ENCODE measurements at places on chromosomes 2 and 18.

- no peak for DNase-seq
These were observed 302.8 kb downstream of the PTGR3 start for GRCh38 chr18:74906184-74906583.

- DNase-seq = no peak
These were observed 112.3 kb downstream of the GALNT1 start for GRCh38 chr18:35693829-35694228.

GRCh38 chr2:63853527-63854310 is 12.0 kb downstream of the UGP2 start:
- DNase-seq = no peak

DNA sequence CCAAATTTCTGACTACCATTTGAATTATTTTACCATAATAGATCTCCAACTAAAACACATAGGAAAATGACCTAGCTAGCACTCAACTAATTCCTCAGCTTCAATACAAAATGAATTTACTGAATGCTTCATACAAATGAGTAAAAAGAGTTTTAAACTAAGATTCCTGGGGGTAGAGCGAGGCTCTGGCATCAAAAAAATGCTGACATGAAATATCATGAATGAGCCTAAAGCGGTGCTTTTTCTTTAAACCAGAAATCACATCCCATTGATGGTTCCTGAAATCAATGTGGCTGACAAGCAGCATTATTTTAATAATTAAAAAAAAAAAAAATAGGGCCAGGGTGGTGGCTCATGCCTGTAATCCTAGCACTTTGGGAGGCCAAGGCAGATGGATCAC is 32.1 kb downstream of the WDR33 start:
- DNase-seq = no peak

DNA sequence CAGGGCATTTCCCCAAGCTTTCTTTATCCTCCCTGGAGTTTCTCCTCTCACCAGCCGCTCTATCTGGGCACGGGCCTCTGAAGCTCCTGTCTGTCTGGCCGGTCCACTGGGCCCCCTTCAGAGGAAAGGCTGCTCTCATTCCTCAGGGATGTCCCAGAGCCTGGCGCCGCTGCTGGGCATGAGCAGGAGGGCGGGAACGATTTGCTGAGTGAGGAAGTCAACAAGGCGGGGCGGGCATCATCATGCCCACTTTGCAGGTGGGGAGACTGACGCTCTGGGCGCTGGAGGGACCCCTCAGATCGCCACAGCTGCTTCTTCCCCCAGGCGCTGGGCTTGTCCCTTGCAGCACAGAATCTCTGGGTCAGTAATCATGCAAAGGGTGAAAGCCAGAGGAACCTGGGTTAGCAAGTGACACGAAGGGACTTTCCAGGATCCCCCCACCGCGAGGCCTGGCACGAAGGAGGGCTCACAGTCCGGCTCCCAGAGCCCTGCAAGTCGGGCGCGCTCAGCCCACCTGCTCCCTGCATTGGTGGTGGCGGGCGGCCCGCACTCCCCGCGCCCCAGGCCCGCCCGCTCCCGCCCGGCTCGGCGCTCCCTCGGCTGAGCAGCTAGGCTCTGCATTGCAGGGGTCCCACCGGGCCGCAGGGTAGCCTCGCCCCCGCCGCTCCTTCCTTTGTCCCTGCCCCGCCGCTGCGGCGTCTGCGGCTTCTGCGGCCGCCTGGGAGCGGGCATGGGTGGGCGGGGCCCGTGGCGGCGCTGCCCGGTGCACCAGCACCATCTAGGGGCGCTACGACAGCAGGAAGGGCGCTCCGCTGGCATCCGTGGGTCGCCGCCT is 157.8 kb downstream of the CYRIA start:
- DNase-seq = peak; percentile 54

- peak; percentile 18 for DNase-seq
These were observed 35.5 kb downstream of the PNO1 start for GRCh38 chr2:68193144-68193543.

GRCh38 chr2:187617120-187617519 is 62.9 kb upstream of the TFPI start:
- DNase-seq = no peak

Data from ACHN (cell line).